Ascending aorta (tissue), 2 donors: ENCODE measurements at places on chromosomes 11 and 22.

DNA sequence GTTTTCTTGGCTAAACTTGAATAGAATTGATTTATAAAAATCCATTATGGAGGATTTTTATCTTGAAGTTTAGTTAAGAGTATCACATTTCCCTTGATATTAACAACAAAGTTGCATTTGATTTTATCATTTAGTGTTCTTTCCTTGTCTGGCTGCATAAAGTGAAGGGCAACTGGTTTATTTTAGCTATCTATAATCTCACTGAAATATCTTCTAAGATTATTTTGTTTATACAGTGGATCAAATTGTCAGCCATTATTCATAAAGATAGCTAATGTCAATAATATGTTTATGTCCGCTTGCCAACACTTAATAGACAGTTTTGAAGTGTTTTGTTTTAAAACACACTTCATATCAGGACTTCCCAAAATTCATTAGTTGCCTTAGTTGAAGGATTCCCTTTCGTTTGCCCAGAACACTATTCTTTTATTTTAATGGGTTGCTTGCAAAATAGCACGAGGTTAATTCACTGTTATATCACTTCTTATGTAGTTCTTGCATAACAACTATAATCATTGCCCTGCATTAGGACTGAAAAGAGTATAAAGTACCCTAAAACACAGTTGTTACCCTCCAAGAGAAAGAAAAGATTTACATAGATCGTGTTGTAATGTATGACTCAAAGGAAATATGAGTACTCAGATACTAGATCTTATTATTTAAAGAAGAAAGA, 73.0 kb downstream of the MSANTD4 start:
- no peak for DNase-seq

DNA sequence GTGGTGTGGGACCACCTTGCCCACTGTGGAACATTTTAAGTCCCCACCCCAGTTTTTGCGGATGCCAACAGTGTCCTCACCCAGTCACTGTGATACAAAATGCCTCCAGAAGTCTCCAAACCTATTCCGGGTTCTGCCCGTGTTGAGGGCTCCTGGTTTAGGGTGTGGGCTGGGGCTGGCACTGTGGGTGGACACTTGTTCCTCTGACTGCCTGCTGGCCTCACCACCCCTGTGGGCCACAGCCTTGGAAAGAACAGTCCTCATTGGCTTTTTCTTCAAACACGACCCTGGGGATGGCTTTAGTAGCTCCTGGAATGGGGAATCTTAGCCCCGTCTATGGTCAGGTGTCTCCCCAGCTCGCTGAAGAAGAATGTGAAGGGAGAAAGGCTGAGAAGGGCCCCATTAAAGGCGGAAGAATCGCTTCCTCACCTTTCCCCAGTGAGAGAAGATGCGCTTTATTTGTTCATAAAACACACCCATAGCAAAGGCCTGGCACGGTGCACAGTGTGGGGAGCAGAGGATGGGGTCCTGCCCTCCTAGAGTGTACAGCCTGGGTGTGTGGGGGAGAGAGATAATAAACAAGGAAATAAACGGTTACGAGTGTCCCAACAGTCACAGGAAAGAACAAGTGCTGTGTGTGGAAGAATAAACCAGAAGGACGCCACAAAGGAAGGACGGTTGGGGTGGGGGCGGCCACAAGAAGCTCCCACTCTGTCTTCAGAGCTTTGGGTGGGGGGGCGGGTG, 91.6 kb upstream of the SLC22A12 start:
- peak; percentile 45 for DNase-seq

- DNase-seq: no peak
Observed at GRCh38 chr11:120344302-120345004, 8.2 kb downstream of the ARHGEF12 start.

DNA sequence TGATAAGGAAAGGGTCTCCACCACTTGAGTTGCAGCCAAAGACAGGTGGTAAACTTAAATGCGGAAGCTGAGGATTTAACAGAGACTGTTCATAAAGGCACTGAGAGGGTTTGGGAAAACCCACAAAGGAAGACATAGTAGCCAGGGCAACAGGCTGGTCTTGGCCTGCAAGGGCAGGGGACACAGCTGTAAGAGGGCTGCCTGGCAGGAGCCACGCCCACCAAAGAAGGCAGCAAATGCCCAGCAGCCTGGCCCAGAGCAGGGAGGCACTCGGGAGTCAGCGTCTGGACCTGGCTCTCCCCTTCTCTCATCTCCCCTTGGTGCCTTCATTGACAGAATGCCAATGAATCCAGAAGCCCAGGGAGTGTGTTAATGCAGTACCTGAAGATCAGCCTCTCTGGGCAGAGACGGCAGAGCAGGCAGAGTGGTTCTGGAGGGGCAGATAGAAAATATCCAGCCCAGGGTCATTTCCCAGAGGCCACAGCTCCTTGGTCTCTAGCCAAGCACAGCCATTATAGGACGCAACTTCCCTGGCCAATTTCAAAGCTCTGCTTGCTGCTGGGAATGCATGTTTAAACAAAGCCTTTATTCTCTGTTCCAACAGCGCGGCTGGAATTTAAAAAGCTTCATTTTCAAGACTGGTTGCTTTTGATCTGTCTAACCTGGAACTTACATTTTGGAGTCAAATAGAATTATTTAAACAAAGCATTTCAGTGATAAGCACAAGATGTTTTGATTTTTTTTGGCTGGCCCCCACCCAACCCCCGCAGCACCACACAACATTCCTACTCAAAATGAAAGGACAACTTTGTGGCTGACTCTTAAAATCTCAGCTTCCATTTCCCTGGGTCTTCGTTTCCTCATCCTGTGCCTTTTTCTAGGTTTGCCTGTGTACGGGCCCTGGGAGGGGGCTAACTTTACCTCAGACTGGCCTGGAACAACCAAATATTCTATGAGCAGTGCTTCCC, 125.6 kb upstream of the LMO1 start:
- no peak for DNase-seq

DNA sequence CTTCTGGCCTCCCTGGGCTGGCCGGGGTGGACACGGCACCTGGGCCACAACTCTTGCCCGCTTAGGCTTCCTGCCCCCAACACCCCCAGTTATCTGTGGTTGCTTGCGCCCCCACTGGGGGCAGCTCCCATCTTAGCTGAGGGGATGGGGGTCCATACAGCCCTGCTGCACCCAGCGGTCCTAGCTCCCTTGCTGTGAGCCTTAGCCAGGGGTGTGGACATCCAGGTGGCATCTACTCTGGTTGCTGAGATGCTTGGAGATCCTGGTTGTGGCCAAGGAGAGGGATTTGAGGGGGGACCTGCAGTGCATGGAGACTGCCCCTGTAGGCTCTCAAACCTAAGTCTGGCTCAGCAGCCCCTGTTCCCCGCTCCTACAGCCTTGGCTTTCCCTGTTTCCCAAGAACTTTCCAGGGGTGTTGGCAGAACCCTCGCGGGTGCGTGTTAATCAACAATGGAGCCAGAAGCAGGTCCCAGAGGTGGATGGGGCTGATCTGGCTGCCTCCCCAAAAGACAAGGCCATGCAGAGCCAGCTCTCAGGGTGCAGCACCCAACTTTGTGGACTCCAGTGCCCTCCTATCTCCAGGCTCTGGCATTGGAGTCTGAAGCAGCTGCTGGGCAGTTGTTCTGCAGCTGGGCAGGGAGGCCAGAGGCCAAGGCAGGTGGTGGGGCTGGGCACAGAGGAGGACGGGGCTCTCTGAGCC, 3.3 kb downstream of the KCNQ1 start:
- no peak for DNase-seq

GRCh38 chr11:10885703-10886363, 28.0 kb upstream of the ZBED5 start:
- DNase-seq: no peak

DNA sequence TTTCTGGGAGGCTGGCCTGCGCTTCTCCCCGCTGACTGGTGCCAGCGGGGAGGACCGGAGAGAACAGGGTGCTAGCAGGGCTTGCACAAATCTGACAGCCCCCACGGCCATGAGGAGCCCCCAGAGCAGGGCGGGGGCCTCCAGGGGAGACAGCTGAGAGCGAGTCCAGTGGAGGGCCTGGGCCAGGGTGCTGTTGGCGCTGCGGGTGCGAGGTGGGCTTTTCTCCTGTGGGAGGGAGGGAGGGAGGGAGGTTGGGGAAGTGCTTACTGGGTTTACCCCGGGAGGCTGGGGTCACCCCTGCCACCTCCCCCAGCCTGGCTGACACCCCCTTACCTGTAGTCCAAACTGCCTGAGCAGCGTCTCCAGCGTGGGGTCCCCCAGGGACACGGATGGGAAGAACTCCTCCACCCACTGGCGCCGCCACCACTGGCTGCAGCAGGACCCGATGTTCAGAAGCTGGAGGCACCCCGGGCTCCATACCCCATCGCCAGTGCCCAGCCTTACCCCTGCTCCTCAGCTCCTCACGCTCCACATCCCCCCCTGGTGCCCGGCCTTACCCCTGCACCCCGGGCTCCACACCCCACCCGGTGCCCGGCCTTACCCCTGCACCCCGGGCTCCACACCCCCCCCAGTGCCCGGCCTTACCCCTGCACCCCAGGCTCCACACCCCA, 3.9 kb downstream of the LMF2 start:
- DNase-seq: no peak

- DNase-seq: no peak
Observed at GRCh38 chr22:23751441-23751996, 607 bp upstream of the ZNF70 start.

- DNase-seq: no peak
Observed at GRCh38 chr22:30245181-30245984, 1.2 kb downstream of the LIF start.

DNA sequence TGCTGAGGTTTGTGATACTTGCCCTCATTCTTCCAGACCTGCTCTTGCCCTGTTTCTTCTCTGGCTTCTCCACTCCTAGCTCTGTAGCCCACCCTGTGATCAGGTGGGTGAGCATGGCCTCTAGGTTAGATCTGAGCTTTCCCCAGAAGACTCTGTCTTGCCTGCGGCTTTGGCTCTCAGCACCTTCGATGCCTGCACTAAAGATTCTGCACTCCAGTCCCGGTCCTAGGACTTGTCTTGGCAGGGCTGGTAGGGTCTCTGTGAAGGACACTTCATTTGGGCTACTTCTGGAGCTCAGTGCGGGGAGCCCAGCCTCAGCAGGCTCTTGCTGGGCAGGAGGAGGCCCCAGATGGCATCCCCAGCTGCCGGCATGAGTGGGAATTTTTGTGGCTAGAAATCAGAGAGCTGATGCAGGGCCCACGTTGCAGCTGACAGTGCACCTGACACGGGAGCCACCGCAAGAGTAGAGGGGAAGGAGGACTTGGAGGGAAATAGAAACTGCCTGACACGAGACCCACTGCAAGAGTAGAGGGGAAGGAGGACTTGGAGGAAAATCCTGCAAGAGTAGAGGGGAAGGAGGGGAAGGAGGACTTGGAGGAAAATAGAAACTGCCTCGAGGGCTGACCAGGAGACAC, 226.9 kb upstream of the B3GAT1 start:
- DNase-seq: no peak

- DNase-seq: no peak
Observed at GRCh38 chr11:82505379-82505778, 228.3 kb downstream of the FAM181B start.
